ENCODE measurements at places on chromosomes 4 and X.

DNA sequence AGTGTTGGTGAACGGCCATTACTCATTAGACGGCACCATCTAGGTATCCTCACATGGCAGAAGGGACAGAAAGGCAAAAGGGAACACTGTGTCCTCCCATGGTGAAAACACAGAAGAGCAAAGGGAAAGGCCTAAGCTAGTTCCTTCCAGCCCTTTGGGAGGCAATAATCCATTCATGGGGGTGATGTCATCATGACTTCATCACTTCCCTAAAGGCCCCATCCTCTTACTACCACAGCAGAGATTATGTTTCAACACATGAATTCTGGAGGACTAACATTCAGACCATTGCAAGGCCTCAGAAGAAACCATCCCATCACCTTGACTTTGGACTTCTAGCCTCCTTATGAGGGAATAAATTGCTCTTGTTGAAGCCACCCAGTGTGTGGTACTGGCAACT, 238.2 kb downstream of the MGST2 start:
- no peak for DNase-seq

DNA sequence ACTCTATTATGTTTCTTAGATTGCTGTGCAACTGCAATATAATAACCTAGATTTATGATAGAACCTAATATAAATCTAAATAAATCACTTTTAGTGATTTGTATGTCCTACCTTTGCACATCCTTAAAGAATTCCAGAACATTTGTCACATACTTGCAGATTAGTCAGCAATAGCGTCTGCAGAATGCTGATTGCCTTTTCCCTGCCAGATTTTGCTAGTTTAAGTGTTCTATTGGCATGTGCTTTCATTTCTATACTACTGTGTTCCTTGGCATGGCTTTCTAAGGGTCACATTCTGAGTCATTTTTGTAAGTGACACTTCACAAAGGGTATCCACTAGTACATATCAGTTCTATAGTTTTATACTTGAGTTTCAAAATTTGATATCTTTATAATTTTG, 303.1 kb upstream of the GIMD1 start:
- DNase-seq, result no peak

- no peak for DNase-seq
These were observed 22.5 kb downstream of the PTTG2 start for GRCh38 chr4:37982736-37983135.

- DNase-seq, result no peak
These were observed 57.7 kb upstream of the ATXN3L start for GRCh38 chrX:13377550-13377934.

- DNase-seq, result no peak
These were observed 502.9 kb upstream of the PCDH10 start for GRCh38 chr4:132646186-132646585.

- DNase-seq, result no peak
These were observed 75.9 kb downstream of the INTS12 start for GRCh38 chr4:105632599-105632998.

- DNase-seq, result no peak
These were observed 206.9 kb upstream of the HCCS start for GRCh38 chrX:10904220-10904619.

All from natural killer cell treated with Interleukin-12 subunit alpha and Interleukin-12 subunit beta and Interleukin-15 and Interleukin-18, amount 100 ng/mL, for 72 hours (primary cell).